Retina (tissue), 1 donor: ENCODE measurements at places on chromosomes 12 and 14.

DNA sequence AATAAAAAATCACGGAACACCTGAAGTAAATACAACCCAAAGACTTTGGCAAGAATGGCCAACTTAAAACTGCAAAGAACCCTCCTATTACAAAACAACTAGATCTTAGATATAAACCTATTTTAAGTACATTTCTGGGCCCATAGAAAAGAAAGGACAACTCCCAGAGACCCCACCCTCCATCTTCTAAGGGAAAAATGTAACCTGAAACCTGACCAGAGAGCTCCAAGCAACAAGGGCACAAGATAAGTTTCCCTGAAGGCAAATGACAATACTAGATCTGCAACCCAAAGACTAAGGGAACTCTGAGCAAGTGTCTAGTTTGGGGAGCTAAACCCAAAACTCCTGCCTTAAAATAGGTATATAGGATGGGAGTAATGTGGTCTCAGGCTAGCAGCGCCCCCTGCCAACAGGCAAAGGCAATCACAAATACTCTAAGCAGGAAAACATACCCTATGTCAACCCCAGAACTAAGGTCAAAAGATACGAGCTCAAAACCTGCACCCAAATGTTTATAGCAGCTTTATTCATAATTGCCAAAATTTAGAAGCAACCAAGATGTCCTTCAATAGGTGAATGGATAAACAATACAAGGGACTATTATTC lies 218.9 kb downstream of the ITPR2 start:
- no peak for DNase-seq

GRCh38 chr12:28857369-28857768 lies 291.7 kb upstream of the FAR2 start:
- DNase-seq: no peak

- no peak for DNase-seq
These were observed 3.7 kb downstream of the SLC38A1 start for GRCh38 chr12:46265102-46265501.

DNA sequence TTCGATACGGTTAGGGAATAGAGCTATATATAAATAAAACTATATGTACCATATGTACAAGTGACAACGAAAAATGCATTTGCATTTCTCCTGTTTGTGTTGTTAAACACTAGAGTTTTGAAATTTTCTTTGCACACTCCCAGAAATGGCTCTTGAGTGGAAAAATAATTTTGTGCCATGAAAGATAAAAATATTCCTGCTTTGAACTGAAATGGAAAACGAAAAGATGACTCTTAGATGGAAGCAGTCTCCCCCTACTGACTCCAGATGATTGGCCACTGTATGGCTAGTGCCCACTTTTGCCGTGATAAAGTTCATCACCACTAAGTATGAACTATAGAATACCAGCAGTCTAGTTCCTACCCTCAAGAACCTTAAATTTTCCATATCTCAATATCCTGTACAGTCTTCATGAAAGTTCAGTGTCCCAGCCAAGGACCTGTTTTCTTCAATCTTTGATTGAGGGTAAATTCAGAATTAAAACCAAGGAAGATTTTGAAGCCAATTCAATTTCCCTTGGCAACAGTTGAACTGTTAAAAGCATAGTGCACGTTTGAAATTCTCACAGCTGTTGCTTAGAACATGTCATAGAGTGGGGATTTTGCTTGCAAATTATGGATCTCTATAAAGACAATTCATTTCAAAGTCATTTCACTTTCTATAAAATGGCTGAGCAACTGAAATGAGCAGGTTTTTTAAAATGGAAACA lies 1.6 kb upstream of the PPP2R5E start:
- no peak for DNase-seq

GRCh38 chr14:24924544-24924943 lies 125.4 kb downstream of the STXBP6 start:
- DNase-seq: no peak

DNA sequence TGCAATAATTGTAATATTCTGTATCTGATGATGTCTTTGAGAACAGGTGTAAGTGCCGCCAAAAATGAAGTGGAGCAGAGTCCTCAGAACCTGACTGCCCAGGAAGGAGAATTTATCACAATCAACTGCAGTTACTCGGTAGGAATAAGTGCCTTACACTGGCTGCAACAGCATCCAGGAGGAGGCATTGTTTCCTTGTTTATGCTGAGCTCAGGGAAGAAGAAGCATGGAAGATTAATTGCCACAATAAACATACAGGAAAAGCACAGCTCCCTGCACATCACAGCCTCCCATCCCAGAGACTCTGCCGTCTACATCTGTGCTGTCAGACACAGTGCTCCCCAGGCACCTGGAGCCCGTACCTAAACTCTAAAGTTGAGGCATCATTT lies 268.7 kb downstream of the DAD1 start:
- DNase-seq: no peak

DNA sequence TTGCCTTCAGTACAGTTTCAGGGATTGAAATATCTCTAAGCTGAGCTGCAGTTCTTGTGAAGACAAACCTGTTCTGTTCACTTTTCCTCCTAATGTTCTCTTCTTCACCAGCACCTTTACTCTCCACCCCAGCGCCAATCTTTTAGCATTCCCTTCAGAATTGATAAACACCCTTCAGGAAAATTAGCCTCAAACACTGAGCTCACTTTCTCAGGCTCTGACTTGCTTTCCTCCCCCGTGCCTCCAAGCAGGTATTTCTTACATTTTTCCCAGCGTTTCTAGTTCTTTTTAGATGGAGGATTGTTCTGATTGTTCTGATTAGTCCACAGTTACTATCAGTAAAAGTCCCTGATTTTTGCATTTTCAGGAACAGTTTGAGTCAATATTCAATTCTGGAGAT lies 88.5 kb upstream of the EVL start:
- DNase-seq: no peak

GRCh38 chr12:2372178-2372577 lies 319.4 kb downstream of the CACNA1C start:
- DNase-seq: no peak

GRCh38 chr12:75982979-75983660 lies 48.5 kb downstream of the PHLDA1 start:
- DNase-seq: no peak

DNA sequence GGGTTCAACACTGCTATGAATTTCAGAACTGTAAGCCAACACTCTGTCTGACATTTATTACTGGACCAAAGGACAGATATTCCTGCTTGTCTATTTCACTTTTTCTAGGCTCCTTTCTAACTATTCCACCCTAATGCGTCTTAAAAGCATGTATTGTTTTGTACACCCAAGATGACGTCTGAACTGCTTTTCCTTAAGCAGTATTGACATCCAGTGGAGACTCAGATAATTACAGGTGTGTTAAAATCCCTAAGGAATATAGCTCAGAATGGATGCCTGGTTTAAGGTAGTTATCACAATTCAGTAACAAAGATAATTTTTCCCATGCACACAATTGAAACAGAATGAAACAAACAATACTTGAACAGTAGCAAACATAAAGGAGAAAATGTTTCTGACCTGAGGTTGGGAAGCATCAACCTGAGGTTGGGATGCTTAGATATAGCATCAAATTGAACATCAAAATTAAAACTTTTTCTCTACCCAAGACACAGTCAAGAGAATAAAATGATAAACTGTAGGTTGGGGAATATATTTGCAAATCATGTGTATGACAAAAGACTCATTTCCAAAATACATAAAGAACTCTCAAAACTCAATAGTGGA lies 93.7 kb upstream of the PTPRR start:
- no peak for DNase-seq

DNA sequence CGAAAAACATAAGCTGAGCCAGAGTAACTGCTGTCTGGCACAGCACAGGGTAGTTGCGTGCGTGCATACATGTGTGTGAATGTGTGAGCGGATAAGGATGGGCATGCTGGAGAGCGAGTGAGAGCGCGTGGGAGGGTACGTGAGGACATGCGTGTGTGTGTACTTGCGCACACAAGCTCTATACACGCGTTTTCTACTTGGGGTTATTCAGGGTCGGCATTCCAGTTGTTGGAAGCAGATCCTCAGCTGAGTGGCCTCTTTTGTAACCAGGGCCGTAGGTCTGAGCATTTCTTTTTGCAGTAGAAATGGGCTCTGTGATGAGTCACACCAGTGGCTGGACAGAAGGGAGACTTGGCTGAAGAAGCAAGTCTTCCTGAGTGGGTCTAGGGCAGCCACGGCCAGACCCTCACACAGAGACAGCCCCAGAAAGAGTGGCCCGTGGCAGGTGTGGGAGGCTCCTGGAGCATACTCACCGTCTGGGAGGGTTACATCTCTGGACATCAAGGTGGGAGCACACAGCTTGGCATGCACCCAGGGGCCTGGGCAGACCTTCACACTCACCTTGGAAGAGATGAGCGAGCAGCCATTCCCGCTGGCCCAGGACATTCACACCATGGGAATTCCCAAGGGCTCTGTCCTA lies 78.0 kb downstream of the LRRC74A start:
- no peak for DNase-seq

- DNase-seq: no peak
These were observed 2.1 kb downstream of the SAMD4A start for GRCh38 chr14:54568821-54569595.

GRCh38 chr12:28759333-28759732 lies 389.7 kb upstream of the FAR2 start:
- no peak for DNase-seq

- peak; percentile 88 for DNase-seq
These were observed at the start of gene MEG3 for GRCh38 chr14:100825713-100826331. Gene MEG3 (plus strand): TSS chr14:100826118.

DNA sequence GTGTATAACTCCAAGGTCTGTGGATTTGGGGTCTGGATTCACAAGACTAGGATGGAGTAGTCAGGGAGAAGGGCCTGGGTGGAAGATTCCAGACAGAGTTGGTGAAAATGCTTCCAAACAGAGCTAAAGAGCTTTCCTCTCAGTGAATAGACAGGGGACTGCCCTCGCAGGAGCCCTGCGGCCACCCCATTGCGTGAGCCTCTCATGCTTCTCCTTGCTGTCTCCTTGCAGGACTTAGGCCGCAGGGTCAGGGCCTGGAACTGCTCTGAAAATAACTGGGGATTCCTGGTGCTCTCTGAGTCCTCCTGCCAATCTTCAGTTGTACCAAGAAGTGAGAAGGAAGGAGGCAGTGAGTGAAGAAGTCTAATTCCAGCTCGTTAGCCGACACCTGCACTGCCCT lies 49.0 kb upstream of the KCNA1 start:
- DNase-seq: no peak

DNA sequence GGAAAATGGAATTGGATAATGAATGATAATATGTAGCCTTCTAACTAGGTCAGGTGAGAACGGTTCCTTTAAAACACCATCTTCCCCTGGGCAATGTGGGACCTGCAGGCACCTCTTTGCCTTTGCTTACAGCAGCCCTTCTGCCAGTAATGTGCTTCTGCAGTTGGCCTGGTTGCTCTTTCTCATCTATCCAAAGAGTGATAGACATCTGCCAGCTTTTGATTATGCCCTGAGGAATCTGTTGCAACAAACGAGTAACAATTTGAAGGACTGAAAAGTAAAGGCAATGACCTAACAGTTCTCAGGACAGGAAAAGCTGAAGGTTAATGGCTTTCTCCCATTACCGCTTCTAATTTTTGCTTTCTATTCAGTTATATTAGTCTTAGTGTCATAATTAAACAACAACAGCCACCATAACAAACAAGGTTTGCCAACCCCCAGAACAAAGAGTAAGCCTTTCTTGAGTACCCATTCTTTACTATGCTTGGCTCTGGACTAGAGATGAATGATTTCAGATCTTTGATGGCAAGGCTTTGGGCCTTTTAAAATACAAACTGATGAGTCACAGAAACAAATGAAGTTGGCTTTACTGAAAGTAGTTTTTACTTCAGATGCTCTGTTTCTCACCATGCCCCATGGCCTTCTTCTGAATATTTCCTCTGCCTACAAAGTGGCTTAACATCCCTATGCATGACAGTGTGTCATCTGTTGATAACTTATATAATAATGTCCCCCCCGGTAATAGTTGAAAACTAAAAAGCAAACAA lies 76.1 kb upstream of the KRR1 start:
- no peak for DNase-seq

DNA sequence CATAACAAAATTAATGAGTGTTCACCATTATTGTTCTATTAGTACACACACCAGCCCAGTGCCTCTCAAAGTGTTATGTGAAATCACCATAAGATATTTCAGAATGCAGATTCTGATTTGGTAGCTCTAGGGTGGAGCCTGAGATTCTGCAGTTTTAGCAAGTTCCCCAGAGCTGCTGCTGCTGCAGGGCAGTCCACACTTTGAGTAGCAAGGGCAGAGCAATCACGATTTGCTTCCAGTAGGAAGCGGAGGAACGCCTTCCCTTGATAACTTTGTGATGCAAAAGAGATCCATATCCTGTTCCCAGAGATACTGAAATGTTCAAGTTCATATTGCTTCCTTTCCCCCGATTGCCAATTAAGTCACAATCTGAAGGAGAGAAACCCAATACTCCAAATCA lies 57.9 kb downstream of the SLC17A8 start:
- no peak for DNase-seq

GRCh38 chr12:105076098-105076497 lies 8.2 kb downstream of the ALDH1L2 start:
- DNase-seq: no peak

DNA sequence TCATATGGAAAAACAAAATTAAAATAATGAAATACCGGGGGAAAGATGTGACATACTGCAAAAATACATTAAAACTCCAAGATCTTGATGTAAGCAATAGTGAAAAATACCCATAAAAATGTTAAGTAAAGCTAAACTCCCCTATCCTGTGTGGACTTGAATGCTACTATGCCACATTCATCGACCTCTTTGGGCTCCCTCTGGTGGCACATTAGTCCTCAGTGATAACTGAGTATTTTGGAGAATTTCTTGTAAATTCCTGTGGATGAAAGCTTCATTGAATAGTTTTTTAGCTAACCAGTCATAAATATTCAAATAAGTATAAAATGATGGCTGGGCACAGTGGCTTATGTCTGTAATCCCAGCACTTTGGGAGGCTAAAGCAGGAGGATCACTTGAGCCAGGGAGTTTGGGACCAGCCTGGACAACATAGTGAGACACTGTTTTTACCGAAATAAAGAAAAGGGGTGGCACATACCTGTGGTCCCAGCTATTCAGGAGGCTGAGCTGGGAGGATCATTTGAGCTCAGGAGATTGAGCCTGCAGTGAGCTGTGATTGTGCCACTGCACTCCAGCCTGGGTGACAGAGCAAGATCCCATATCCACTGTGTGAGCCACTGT lies 42.4 kb upstream of the SGPP1 start:
- DNase-seq: no peak

GRCh38 chr12:128699106-128699505 lies 124.7 kb downstream of the SLC15A4 start:
- no peak for DNase-seq

DNA sequence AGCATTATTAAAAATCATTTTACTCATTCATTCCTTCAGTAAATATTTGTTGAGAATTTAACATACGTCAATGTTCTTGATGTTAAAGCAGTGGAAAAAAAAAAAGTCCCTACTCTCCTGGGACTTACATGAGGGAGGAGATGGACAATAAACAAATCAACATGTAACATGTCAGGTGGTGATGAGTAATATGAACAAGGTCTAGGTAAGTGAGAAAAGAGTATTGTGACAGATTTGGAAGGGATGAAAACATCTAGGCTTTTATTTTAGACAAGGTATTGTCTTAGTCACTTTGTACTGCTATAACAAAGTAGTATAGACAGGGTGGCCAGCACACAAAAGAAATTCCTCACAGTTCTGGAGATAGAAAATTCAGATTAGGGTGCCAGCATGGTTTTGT lies 167.2 kb downstream of the FSCB start:
- DNase-seq: no peak
